Lung (tissue), 17 donors: ENCODE measurements at places on chromosomes 3 and 15.

GRCh38 chr15:70770863-70771262 lies 7.5 kb upstream of the UACA start:
- DNase-seq: no peak

DNA sequence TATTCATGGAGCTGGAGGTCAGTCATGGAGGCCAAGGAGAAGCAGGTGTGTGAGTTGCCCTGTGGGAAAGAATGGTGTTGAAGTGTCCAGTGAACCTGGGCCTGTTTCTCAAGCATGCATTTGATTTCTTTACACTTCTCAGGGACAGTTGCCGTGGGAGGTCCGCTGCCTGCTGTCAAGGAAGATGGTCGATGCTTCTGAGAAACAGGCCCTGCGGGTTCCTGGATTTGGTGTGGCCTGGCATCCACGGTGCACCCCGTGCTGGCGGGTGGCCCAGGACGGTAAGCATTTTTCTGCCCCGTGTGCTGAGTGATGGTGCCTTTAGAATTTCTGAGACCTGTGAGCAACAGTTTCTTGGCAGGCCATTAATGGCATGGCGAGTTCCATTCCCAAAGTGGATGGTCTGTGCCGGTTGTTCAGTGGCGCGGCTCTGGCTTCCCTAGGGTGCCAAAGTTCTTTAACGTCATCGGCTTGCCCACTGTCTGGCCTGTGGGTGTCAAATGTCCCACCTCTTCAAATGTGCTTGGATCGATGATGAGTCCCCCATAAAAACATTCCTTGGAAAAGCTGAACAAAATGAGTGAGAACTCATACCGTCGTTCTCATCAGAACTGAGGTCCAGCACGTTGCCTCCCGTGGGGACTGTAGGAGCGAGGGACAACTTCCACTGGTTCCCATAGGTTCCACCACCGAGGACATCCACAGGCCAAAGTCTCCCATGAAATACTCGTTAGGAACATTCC lies 107.2 kb downstream of the SNRPN start:
- DNase-seq: no peak

GRCh38 chr3:128539376-128539775 lies 46.4 kb upstream of the GATA2 start:
- no peak for DNase-seq

GRCh38 chr15:84929795-84930603 lies 45.5 kb downstream of the SLC28A1 start:
- DNase-seq: peak; percentile 30

DNA sequence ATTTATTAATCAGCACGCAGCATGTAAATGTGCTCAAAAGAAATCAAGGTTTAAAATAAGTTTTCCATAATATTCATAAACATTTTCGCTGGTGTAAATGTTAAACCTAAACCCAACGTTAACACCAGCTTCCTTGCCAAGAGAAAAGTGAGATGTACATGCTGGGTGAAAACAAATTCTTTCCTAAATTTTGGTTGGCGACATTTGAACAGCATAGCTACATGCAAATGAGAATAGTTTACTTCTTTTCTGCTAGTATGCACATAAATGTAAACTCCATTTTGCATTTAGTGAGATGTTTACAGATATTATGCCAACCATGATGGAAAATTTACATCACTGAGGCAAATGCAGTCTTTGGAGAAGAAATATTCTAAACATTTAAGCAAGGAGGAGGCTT lies 182.2 kb downstream of the GAP43 start:
- DNase-seq: no peak

GRCh38 chr3:147411815-147412241 lies 2.7 kb downstream of the ZIC1 start:
- no peak for DNase-seq

DNA sequence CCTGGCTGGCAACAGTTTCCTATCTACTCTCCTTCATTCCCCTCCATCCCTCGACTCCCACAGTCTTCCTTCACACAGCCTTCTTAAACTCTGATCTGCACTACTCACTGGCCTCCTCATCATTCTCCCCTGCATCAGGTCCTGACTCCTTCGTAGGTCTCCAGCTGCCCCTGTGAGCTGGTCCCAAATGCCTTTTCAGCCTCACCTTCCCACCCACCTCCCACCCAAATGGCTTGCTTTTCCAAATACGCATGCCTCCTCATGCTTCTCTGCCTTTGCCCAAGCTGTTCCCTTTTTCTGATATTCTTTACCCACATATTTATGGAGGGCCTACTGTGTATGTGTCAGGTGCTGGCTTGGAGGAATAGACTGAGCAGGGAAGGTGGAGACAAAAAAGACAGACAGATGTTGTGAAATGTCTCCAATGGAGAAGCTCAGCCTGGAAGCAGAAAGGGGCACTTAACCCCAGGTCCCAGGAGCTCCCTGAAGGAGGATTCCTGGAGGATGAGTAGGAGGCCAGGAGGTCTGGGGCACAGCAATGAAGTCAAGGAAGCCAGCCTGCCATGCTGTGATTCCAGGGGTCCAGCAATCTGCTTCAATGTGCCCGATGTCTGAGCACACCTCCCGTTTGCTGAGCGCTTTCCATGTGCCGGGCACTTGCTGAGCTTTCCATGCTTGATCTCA lies 252.2 kb downstream of the SHQ1 start:
- DNase-seq: no peak

DNA sequence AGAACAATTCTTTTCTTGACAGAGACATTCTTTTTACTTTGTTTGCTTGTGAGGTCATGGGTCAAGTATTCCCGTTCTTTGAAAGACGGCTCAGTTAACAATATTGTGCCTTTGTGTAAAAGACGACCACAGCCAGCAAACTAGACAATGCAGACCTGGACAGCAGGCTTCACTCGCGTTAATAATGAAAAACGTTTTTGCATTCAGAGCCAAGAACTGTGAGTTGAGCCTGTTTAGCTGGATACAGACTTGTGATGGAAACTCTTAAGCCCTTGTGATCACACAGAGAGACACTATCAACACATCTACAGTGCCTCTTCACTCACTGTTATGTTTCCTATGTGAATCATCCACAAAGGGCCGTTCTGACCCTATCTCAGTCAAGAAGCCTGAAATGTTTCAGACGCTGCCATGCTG lies 37.3 kb upstream of the CMTM7 start:
- DNase-seq: no peak

- no peak for DNase-seq
Observed at GRCh38 chr3:62735510-62735909, 139.7 kb downstream of the CADPS start.

DNA sequence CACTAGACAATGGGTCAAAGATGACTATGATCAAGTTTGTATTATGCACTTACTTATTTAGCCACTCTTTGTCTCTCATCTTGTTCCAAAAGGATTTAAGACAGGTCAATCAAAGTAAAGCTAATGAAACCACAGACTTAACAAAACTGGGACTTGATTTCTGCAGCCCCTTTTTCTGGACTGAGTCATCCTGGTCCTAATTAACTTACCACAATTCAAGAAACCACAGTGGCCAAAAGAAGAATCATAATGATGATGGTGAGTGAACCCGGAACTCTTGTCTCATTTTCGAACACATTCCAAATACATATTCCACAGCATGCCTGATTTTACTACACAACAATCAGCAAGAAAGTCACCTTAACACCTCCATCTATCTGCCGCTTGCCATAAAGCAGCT lies 1333.0 kb downstream of the ROBO1 start:
- DNase-seq: no peak

GRCh38 chr3:20040548-20041196 lies 426 bp downstream of the KAT2B start:
- DNase-seq: peak; percentile 85

- DNase-seq: no peak
Observed at GRCh38 chr3:72470904-72471417, 377.3 kb downstream of the SHQ1 start.

GRCh38 chr3:170077361-170077760 lies 39.6 kb downstream of the GPR160 start:
- DNase-seq: no peak

DNA sequence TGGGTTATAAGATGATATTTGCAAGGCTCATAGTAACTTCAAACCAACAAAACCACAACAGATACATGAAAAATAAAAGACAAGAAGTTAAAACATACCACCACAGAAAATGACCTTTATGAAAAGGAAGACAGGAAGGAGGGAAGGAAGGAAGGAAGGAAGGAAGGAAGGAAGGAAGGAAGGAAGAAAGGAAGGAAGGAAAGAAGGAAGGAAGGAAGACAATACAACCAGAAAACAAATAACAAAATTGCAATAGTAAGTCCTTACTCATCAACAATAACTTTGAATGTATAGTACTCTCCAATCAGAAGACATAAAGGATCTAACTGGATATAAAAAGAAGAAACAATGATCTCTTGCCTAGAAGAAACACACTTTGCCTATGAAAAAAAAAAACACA lies 287.4 kb upstream of the DCBLD2 start:
- DNase-seq: no peak

DNA sequence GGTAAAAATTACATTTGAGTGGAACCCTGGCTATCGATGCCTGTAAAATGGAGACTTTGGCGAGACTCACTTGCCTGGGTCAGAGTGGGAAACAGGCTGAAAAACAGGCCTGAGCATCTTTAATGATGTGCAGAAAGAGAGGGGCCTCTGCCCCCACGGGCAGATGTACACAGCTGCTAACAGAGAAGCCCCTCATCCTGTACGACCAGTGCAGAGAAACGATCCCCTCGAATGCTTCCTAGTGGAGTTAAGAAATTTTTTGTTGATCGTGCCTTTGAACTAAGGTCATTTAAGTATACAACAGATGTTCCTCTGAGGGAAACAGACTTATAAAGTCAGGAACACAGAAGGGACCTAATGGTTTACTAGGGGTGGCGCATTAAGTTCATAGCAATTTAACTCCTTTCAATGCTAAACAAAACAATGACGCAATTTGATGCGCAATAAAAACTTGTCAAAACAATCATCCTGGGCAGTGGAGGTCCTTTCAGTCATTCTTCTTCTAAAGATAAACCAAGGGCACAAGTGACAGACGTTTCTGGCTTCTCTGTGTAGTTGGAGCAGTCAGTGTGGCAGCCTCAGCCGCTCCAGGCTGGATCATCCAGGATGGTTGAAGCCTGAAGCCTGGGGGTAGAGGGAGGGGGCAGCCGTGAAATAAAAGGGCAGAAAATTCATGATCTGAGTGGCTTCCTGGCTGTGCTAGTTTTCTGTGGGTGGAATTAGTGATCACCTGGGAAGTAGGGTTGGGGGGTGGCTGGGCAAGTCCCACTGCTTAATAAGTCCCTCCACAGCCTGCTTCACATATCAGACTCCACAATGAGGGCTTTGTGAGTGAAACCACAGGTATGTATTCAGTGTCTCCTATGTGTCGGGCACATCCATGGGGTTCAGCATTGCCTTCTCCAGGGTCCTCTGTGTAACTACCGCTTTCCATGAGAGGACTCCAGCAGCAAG lies 50.8 kb upstream of the MRPS22 start:
- DNase-seq: peak; percentile 79

DNA sequence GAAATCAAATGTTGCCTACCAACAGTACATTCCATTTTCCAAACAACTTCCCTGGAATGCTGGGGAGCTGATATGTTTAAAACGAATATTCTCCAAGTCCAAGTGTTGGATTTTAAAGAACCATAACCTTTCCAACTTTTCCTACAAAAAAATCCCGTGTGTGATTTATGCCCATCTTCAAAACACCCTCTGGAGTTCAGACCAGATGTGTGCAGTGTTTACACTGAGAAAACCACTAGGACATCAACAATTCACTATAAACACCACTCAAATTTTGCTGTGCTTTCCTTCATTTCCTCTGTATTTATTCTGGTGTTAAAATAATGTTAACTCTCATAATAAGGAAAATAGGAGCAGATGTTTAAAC lies 2.4 kb downstream of the VGLL4 start:
- peak; percentile 74 for DNase-seq

DNA sequence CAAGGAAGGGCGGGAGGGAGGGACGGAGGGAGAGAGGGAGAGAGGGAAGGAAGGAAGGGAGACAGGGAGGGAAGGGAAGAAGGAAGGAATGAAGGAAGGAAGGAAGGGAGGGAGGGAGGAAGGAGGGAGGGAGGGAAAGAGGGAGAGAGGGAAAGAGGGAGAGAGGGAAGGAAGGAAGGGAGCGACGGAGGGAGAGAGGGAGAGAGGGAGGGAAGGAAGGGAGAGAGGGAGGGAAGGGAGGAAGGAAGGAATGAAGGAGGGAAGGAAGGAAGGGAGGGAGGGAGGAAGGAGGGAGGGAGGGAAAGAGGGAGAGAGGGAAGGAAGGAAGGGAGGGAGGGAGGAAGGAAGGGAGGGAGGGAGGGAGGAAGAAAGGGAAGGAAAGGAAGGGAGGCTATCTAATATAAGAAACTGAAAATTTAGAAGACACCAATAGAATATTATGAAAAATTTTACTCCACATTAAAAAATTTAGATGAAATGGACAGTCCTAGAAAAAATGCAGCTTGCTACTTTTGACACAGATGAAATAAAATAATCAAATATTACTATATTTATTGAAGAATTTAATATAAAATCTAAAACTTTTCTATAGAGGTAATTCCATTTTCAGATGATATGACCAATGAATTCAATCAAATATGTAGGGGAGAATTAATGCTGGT lies 280.3 kb upstream of the SLITRK3 start:
- DNase-seq: no peak

DNA sequence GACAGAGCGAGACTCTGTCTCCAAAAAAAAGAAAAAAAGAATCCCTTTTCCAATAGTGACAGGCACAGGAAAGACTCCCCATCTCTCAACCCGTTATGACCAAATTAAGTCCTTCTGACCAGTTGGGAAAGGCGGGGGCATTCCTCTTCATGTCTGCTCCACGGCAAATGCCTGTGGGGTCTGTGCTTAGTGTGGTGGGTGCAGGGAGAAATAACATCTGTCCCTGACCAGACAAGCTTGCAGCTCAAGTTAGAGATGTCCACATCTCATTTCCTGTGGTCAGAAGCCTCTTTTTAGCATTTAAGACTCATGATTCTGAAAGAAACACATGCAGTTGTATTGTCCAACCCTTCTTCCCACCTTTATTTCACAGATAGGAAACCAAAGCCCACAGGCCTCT lies 16.2 kb downstream of the PLA1A start:
- DNase-seq: no peak

DNA sequence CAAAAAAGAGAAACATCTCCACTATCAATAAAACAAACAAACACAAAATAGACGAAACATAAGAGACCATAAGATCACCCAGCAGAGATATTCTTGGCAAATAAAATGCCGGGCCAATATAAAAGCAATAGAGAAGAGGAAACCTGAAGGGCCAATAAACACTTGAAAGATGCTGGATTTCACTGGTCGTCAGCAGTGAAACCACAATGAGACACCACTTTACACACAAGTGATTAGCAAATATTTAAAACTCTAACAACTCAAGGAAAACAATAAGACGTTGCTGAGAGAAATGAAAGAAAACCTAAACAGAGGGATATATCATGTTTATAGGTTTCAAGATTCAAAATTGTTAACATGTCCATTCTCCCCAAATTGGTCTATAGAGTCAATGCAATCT lies 148.5 kb downstream of the WDR76 start:
- DNase-seq: no peak

GRCh38 chr3:8589880-8590556 lies 54.6 kb downstream of the SSUH2 start:
- DNase-seq: no peak
